Activated T-cell treated with anti-CD3 and anti-CD28 coated beads, Interleukin-2, amount 50 U/mL, for 48 hours (primary cell): ENCODE measurements at places on chromosomes 7 and 10.

GRCh38 chr7:81469869-81470723, 299.8 kb downstream of the HGF start:
- peak; percentile 21 for DNase-seq

GRCh38 chr10:91800182-91800581, 2.0 kb downstream of the TNKS2 start:
- no peak for DNase-seq

DNA sequence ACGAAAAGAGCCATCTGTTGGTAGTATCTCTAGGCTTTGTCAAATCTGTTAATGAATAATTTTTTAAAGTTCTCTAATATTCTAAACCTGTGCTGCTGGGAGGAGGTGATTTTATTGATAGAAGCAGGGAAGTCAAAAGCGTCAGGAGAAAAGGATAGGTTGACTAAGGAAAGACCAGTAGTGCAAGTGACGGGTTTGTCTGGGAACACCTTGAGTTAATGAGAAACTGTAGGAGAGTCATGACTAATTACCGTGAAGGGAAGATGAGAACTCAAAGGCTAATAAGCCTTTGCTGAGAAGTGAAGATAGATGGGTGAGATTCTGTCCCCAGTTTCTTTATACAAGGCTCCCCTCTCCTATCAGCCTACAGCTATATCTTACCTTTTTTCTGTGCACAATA, 5.0 kb upstream of the PDK4 start:
- no peak for DNase-seq

DNA sequence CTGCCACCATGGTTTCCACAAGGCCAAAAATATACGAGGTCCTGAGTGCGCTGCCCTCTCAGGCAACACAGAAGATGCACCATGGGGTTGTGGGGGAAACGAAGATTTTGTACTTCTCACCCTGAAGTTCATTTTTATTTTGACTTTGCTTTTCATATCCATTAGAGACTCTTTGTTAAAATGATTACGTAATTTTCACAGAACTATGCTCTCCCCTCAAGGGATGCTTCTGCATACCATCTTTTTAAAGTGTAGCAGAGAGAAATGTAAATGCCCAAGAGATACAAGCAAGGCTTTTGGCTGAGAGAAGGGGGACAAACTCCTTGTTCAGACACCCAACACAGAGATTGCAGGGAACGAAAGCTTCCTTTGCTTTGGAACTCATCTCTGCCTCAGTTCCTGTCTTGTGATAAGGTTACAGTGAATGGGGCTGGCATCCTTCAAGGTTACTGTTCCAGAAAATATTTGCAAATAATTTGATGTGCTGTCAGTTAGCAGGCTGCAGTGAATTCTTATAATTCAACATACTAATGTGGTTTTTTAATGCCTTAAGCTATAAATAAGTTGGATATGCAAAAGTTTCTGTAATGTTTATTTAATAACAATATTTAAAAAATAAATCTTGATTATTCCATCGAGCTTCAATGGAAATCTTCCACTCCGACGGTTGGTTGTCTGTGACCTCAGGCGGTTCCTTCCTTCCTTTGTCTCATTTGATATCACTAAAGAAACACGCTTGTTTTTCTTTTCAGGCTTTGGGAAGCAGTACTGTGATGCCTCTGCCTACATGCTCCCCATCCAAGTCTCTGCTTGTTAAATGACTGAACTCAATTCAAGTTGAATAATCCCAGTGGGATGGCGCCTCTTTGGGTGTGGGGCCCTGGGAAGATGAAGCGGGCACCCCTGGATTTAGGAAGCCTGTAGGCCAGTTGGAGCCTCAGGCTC, 209.3 kb upstream of the CTBP2 start:
- DNase-seq: no peak

DNA sequence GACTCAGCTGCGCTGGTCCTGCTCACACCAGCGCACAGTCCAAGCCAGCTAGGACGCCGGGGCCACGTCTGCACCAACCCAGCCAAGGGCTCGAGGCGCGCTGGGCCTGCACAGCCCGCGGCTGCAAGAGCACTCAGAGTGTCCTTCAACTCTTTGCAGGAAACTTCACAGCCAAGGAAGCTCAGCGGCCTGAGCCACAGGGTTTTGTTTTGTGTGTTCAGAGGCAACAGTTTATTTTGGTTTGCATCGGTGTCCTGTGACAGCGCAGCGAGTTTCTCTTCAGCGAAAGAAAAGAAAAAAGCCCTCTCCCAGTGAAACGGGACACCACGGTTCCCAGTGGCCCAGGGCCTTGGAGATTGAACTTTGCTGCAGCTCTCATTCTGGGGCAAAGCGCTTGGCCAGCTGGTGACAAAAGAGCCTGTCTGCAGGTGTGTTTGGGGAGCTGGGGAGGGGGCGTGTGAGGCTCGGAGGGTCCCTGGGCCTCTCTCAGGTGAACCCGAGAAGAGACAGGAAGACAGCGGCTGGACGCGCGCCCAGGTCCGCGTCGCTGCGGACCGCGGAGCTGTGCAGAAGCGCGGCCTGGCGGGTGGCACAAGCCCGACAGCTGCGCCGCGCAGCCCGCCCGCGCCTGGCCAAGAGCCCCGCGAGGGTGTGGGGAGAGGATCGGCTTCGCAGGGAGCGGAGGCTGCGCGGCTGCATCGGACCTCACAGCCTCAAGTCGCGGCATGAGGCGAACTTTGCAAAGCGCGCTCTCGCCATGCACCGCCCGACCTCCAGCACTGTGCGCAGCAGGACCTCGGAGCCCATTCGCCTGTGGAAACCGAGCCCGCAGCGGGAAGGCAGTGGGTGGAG, 922 bp downstream of the CXCL12 start:
- DNase-seq: peak; percentile 14

GRCh38 chr7:11404355-11404754, 427.6 kb downstream of the THSD7A start:
- DNase-seq: no peak
